ENCODE measurements at places on chromosomes 16 and 17.
A peak's percentile ranks its signal among the peaks of the same experiment; 100 is the strongest.

GRCh38 chr16:72284042-72284789 lies 112.3 kb upstream of the PMFBP1 start:
- DNase-seq: no peak

GRCh38 chr17:37696366-37696765 lies 48.5 kb downstream of the HNF1B start:
- DNase-seq: no peak

DNA sequence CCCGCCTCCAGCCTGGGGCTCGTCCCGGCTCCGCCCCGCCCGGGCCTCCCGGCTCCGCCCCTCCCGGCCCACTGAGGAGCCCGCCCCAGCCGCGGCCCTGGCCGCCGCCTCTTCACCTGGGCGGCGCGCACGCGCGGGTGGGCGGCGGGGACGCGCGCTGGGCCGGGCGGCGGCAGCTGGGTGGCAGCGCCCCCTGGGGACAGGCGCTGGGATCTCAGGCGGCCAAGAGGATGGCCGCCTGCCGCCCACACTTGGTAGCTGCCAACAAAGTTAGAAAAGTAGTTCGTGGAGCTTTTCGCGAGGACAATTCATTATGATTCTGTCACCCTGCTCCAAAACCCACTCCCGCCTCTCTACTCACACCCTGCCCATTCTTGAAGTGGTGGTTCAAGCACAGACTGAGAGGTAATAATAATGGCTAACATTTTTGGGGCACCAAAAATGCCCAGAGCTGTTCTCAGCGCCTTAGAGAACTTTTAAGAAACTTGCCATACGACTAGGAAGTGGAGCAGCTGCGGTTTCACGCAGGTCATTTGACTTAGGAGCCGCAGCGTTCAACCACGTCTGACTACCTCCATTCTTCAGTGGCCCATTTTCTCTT lies 340 bp upstream of the MYO1D start:
- DNase-seq: peak; percentile 69

GRCh38 chr17:78803186-78803845 lies 21.2 kb upstream of the CYTH1 start:
- no peak for DNase-seq

- no peak for DNase-seq
Observed at GRCh38 chr16:24996301-24996700, 18.9 kb downstream of the ARHGAP17 start.

DNA sequence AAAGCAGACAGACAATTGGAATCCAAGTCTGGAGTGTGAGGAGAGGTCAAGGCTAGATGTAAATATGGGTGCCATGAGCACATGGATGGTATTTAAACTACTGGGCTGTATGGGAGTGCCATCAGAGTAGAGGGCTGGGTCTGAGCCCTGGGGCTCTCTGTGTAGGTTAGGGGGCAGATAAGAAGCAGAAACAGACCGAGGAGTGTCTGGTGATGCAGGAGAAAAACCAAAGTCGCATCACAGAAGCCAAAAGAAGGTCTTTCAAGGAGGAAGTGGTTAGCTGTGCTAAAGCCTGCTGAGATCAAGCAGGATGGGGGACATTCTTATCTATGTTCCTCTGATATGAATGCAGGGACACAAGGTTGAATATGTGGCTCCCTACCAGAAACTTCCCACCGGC lies 1.9 kb downstream of the TSEN54 start:
- no peak for DNase-seq

DNA sequence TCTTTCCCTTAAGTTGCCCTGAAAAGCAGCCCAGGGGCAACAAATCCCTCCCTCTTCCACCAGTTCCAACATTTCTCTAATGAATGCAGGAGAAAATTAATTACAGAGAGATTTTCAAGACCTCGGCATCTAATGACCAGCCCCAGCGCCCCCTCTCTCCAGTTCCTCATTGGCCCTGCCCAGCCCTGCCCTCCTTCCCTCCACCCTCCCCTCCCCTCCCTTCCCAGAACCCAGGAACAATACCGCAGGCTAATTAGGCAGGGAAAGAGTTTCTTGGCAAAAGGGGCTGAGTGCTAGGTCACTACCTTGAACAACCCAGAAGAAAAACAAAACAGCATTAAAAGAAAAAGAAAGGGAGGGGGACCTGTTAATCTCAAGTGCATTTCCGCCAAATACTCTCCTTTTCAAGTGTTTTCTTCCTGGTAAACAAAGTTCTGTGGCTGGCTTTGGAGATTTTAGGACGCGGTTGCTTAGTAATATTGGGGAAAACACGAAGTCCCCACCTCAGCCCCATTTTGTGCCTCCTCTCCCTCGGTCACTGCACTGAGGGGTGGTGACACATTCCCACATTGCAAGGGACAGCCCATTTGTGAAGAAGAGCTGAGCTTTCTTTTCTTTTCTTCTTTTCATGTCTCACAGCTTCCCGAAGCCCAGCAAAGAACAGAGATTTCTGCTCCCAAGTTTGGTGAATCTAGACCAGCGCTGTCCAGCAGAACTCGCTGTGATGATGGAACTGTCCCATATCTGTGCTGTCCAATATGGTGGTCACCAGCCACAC lies 215.4 kb downstream of the SOX9 start:
- no peak for DNase-seq

- DNase-seq: no peak
Observed at GRCh38 chr17:6305613-6306360, 129.1 kb downstream of the AIPL1 start.

- DNase-seq: no peak
Observed at GRCh38 chr17:61463316-61464129, 11.3 kb downstream of the TBX4 start.

GRCh38 chr17:27269974-27270373 lies 23.9 kb upstream of the WSB1 start:
- no peak for DNase-seq

DNA sequence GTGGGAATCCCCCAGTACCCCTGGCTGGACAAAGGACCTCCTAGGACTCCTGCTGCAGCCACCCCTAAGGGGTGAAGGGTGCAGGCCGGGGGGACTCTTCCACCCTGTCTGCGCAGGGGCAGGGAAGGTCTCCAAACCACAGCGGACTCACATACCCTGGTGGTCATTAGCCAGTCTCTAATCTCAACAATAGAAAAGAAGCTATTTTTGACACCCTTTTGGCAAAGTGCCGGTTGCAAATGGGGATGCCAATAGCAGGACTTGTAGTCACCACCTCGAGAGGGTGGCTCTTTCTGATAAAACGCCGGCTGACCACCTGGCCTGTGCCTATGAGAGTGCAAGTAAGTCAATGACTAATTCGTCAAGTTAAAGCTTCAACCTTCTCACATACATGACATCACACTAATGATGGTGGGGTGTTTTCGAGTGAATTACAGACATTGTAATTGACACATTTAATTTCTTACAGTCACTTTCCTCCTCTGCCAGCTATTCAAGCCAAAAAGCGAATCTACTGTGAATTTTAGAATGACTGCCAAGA lies 23.1 kb upstream of the DNAH17 start:
- DNase-seq: no peak

DNA sequence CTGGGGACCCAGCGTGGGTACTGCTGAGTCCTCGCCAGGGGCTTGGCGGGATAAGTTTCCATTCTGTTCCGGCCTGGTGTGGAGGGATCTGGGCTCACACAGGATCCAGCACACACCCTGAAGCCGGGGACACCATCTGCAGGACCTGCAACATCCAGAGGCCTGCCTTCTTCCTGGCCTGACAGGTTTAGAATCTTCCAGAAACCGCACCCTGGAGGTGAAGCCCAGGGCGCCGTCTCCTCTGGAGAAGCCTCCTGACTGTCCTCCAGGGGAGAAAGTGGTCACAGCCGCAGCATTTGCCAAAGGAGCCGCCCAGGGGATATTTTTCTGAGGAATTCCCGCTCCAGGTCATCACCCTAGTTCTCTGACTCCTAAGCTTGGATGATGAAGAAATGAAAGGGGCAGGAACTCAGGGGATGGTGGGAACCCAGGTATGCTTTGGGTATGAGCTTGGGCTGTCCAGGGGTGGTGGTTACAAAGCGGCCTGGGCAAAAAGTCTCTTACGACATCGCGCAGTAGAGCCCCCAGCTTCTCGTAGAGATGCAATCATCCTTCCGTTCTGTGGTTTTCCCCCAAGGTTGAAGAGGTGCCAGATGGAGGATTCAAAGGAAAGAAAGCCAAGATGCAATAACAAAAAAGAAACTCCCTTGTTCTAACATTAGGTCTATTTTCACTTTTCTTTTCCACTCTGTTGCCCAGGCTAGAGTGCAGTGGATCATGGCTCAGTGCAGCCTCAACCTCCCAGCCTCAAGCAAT lies 9.1 kb upstream of the CRISPLD2 start:
- DNase-seq: no peak

DNA sequence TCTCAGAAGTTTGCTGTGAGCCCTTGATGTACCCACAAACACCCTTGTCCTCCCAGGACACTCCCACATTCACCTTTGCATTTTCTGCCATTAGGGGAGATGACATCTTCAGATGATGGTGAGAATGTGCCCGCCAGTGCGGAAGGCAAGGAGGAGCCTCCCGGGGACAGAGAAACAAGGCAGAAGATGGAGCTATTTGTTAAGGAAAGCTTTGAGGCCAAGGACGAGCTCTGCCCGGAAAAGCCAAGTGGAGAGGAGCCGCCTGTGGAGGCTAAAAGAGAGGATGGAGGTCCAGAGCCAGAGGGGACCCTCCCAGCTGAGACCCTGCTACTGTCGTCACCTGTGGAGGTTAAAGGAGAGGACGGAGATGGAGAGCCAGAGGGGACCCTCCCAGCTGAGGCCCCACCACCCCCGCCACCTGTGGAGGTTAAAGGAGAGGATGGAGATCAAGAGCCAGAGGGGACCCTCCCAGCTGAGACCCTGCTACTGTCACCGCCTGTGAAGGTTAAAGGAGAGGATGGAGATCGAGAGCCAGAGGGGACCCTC lies 17.0 kb downstream of the TAF1C start:
- no peak for DNase-seq

DNA sequence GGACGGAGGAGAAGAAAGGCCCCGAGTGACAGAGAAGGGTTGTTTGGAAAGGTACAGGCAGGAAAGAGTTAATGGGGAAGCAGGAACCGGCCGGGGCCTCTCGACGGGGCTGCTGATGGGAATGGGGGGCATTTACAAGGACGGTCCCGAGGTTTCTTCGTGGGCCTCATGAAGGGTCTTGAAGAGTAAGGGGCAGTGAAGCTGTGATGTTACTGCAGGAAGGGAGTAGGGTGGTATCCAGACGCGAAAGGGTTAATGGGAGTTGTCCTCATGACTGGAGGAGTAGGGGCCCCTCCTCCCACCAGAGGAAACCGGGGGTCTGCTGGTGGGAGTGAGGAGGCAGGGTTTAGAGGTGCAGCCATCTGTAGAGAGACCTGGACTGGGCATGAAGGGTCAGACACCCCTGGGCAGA lies 481 bp downstream of the PDK2 start:
- no peak for DNase-seq

- DNase-seq: no peak
Observed at GRCh38 chr16:14095883-14096551, 24.9 kb downstream of the MRTFB start.

DNA sequence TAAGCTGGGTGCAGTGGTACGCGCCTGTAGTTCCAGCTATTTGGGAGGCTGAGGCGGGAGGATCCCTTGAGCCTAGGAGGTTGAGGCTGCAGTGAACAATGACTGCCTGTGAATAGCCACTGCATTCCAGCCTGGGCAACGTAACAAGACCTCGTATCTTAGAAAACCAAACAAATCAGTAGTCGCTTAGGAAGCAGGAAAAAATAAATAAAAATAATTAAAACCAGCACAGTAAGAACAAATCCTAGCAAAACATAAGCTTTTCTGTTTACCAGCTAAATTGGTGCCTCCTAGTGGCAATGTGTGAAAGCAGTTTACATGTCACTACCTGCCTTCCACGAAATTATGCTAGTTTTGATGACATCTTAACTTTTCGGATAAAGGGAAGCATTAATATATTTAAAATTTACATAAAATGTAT lies 1.3 kb downstream of the ARMC5 start:
- no peak for DNase-seq

DNA sequence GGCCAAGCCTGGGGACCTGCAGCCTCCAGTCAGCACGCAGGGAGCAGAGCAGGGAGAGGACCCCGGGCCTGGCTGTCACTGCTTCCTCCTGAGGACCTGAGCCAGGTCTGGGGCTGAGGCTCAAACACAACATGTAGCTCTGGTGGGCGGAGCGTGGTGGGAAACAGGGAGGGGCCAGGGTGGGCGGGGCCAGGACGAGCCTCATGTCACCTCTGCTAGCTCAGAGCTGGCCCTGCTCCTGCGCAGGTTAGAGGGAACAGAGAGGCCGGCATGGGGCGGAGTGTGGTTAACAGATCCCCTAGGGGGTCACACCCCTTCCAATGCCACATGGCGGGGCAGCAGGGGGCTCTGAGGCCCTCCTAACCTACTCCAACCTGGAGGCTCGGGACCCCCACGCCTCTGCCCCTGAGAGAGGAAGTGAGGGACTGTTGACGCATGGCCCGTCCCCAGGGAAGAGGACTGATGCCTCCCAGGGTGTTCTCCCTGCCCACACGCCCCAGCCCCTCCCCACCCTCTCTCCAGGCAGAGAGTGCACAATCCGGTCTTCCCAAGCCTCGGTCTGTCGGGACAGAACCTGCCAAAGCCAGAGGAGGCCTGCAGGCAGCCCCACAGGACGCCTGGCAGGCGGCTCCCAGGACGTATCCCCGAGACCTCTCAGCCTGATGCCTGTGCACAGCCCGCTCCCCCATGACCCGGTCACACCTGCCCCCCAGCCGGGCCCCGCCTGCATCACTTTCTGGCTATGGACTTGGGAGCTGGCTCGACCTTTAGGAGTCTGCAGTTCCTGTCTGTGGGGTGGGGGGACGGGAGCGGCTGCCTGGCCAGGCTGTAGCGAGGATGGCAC lies 15.2 kb downstream of the PIEZO1 start:
- no peak for DNase-seq

DNA sequence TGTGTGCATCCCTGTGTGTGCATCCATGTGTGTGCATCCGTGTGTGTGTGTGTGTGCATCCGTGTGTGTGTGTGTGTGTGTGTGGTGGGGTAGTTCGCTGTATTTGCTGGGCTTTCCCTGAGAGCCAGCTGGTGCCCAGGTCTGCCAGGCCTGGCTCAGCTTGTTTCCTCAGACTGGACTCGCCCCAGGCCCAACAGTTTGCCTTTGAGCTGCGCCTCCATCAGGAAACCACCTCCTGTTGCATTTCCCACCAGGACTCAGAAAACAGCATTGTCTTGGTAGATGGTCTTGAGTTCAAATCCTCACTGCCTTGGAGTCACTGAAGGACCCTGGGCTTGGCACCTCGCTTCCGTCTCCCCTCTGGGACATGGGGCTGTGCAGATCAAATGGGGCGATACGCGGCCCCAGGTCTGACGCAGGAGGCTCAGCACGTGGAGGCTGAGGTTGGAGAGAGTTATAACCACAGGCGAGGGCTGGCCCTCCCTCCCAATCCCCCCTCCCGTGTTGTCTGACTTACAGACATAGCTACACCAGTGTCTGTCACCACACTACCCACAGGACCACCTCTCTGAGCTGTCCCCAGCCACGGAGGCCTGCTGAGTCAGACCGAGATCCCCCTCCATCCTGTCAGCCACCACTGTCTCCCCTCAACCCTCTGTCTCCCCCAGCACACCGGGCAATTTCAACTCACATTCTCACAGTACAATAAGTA lies 4.7 kb downstream of the ITGAE start:
- peak; percentile 90 for DNase-seq

- no peak for DNase-seq
Observed at GRCh38 chr17:61097781-61098180, 301.9 kb upstream of the TBX2 start.
